T1000 (cell line): ENCODE measurements at places on chromosomes 7 and 10.
A peak's percentile ranks its signal among the peaks of the same experiment; 100 is the strongest.

DNA sequence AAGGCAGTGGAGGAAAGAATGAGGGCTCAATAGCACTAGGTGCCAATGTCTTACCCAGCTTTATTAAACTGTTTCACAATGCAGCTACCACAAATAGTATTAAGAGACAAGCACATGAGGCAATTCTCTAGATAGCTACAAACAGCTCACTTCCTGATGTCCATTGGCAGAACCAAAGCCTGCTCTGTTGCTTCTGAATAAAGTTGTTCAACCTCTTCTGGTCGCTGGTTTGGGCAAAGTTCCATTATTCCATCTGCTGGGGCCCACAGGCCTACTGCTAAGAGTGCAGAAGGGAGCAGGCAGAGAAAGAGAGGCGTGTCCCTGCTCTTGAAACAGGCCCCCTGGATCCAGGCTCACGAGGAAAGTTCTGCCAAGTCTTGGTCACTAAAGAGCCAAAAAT is 173.9 kb downstream of the ZNF438 start:
- no peak for DNase-seq

- DNase-seq = no peak
Observed at GRCh38 chr7:125567686-125568085, 638.1 kb upstream of the POT1 start.

DNA sequence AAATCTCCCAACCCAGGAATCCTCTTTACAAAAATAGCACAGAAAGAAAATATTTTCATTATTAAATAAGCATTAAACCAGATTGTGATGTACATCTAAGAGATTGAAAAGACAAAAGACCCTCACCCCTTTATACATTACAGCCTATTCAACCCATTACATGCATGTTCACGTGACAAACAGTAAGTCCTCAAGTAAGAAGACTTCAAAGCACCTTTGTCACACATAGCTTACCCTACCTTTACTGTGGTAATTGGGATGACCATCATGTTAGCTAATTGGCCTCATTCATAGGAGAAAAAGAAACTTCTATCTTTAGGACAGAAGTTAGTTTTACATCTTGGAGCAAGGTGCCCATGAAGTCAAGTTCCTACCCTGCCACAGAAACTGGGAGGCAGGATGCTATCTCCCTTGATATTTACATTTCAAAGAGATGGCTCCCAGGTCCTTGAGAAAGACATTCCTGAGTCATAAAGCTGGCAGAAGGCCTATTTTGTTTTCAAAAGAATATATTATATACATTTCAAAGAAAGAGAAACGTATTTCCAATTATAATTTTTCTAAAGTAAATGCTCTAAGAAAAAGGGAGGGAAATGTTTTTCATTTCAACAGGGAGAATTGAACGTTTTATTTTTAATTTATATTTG is 48.1 kb downstream of the GNAI1 start:
- no peak for DNase-seq

- no peak for DNase-seq
Observed at GRCh38 chr10:47253651-47254375, 46.2 kb upstream of the GDF10 start.

- DNase-seq = no peak
Observed at GRCh38 chr10:19451937-19452336, 364.3 kb upstream of the PLXDC2 start.

DNA sequence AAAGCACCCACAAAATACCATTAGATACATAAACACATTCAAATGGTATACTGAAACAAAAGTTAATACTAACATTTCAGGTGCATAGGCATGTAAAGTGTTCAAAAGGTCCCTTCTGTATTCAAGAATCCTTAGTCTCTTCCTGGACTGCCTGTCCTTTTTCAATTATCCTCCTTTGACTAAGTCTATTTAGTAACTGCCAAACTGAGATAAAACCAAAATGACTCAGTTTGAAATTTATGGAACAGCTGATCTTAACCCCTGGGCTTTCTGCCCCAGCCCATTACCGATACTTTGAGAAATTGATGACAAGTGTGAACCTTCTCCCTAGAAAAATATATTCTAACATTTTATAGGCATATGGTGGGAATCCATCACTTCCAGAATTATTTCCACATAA is 5.4 kb downstream of the EPC1 start:
- DNase-seq = no peak

- no peak for DNase-seq
Observed at GRCh38 chr10:71242622-71243009, 30.2 kb downstream of the UNC5B start.

GRCh38 chr10:94343151-94343550 is 19.6 kb downstream of the NOC3L start:
- DNase-seq = no peak

DNA sequence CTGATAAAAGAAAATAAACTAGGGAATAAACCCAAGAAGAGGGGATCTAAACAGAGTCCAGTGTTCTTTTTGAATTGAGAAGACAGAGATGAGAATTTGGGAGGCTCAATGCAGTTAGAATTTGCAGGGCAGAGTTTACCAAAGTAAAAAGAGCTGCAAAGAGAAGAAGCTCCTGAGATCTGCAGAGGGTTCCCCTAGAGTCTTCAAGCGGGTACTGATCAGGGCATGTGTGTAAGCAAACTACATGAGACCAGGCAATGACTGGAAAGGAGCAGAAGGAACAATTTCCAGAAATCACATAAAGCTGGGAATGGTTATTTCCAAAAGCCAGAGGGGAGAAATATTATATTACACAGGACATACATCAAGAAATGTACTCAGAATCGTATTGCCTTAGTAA is 58.1 kb upstream of the TES start:
- DNase-seq = no peak

GRCh38 chr10:112314822-112315474 is 31.7 kb downstream of the TECTB start:
- no peak for DNase-seq

GRCh38 chr7:116777651-116778281 is 84.6 kb upstream of the CAPZA2 start:
- no peak for DNase-seq

DNA sequence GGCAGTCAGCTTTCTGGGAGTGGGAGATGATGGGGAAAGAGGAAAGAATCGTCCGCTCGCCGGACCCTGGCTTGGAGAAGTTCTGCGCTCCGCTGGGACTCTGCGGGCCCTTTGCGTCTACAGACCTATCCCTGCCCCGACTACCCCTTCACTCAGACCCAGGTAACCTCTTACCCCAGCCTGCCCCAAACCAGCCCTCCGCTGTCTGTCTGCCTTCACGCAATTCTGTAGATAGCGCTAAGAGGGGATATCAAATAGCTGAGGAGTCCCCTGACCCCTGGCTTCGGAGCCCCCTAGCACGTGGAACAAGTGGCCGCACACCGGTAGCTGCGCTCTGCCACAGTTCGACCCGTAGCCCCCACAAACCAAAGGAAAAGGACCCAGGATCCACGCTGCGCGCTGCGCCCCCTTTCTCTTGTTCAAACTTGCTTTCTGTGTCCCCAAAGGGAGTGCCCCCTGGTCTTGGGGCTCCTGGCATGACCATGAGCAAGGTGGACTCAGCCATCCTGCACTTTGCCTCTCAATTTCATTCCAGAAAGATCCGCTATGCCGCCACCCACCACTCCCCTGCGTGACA is 7.0 kb downstream of the HOXA4 start:
- no peak for DNase-seq

GRCh38 chr10:113061054-113061430 is 111.0 kb downstream of the TCF7L2 start:
- DNase-seq = no peak

GRCh38 chr10:96830511-96831199 is 1.4 kb upstream of the LCOR start:
- DNase-seq = peak; percentile 43

- no peak for DNase-seq
Observed at GRCh38 chr10:34348917-34349485, 466.1 kb downstream of the PARD3 start.

DNA sequence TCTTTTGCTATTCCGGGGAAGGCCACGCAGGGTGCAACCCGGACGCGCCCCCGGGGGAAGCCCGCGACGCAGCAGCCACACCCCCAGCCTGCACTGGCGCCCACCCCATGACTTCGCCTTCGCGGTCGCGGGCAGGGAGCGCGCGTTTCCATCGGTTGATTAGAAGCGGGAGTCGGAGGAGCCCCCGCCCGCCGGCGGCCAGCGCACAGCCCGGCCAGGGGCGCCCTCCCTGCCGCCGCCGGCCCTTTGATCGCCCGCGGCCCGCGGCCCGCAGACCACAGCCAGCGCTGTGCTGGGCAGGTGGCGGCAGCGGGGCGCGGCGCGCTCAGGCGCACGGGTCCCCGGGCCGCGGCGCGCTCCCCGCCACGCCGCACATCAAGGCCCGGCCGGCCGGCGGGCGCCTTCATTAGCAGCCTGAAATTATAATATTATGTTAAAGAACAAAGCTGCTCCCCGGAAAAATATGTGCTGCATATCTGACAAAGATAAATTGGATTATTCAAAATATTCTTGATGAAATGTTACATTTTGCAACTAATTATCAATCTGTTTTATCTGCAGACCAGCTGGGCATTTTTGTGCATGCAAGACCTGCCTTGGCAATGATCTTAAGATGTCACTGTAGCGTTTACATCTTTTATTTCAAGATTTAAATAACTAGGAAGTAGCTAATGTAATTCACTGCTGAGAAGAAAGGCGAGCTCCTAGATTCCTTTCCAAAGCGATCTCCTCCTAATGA is 160.7 kb upstream of the MKI67 start:
- no peak for DNase-seq

- DNase-seq = no peak
Observed at GRCh38 chr10:117938104-117938503, 108.6 kb downstream of the RAB11FIP2 start.

DNA sequence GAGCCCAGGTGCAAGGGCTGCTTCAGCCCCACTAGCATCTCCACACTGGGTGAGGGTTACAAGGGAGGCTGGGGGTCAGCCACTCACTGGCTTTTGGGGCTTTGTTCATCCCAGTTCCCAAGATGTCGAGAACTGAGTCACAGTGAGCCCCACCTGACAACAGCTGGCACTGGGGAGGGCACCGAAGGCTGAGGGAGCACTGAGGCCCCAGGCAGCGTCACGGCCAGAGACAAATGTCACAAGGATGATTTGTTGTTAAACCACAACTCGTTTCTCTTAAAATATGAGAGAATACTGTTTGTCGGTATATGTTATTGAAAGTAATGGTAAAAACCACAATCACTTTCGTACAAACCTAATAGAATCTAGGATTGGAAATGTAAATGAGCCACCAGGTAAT is 219.9 kb downstream of the CELF2 start:
- no peak for DNase-seq

GRCh38 chr10:30553018-30553625 is 76.4 kb downstream of the LYZL2 start:
- no peak for DNase-seq
